Hepatic stellate cell (primary cell): ENCODE measurements at places on chromosomes 16 and 17.

GRCh38 chr16:89562939-89563338 lies 2.5 kb downstream of the RPL13 start:
- DNase-seq = no peak

DNA sequence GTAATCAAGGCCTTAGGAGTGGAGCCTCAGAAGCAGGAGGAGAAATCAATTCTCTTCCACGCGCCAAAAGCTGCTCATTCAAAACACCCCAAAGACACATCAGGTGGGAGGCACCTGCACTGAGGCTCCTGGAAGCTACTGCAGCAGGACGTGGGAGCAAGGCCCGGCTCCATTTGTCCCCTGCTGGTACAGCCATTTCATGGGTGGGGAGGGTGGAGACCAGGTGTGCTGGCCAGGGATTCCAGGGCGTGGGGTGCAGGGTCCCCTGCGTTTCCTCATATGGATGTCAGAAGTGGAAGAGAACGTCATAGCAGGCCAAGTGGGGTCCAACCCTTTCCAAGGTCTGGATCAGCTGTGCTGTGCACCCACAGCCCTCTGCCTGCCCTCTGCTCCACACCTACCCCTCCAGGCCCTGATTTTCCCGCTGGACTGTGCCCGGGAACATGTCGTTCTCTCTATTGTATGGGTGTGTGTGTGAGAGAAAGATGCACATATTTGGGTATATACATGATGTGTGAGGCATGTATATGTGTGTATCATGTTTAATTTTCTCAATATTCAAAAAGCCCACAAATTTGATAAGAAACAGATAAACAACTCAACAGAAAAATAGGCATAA lies 39.2 kb upstream of the CBX4 start:
- DNase-seq = no peak

DNA sequence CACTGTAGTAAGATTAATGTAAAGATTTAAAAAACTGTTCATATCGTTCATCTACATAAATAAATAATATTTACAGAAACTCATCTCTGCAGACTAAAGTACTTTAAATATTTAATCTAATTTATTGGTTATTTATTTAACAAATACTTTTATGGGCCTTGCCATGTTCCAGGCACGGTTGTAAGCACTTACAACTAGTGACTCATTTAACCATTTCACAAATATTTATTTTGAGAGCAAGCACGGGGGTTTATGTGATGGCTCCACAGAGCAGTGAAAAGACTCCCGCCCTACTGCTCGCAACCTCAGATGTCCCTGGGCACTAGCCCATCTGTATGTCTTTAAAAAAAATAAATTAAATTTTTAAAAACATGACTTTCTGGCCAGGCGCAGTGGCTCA lies 575.9 kb downstream of the WWOX start:
- peak; percentile 35 for DNase-seq

GRCh38 chr17:80964859-80965580 lies 26.6 kb upstream of the CHMP6 start:
- DNase-seq = no peak

GRCh38 chr16:1071561-1072225 lies 854 bp upstream of the SSTR5 start:
- DNase-seq = no peak

DNA sequence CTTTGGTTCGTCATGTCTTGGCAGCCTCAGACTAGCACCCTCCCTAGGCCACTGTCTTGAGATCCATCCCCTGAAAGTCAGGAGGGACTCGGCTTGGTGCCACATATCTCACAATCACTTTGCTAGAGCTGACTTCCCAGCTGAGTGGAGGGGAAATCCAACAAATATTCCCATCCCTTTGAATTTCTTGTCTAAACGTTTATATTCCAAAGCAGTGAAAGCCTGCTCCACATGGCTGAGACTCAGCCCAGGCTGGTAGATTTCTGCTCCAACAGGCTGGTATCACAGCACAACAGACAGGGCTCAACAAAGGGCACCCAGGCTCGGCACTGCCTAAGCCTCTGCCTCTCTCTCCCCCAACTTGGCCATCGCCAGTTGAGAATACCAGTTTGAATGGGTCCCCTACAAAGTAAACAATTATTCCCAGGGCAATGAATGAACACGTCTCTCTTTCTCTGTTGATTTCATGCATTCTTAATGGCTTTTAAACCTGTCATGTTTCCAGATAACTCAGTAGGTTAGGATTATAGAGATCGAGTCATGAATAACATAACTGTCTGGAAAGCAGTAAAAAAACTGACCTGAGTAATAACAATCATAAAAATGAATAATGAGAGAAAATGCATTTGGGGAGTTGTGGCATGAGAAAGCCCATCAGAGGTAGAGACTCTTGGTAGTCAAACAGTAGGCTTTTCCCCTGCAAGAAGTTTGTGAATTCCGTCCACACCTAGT lies 1.0 kb downstream of the KRT13 start:
- DNase-seq = no peak

GRCh38 chr16:23286131-23286532 lies 16.0 kb upstream of the SCNN1B start:
- peak; percentile 40 for DNase-seq

- DNase-seq = no peak
These were observed 43.5 kb downstream of the SCPEP1 start for GRCh38 chr17:57021226-57021940.

DNA sequence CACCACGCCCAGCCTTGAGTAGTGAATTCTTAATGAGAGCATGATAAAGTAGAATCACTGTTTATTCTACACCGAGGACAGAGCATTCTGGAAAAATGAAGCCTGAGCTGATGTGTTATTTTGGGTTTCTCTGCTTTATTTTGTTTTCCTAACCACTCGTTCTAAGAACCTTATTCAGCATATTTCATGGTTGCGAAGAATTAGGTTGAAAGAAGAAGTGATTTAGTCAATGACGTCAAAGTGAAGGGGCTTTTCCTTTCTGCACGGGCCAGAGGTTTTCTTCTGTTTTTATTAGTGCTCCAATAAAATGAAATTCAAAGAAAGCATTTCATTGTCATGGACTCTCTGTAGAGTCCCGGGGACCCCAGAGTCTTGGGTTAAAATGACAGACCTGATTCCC lies 178.5 kb downstream of the MAF start:
- no peak for DNase-seq

DNA sequence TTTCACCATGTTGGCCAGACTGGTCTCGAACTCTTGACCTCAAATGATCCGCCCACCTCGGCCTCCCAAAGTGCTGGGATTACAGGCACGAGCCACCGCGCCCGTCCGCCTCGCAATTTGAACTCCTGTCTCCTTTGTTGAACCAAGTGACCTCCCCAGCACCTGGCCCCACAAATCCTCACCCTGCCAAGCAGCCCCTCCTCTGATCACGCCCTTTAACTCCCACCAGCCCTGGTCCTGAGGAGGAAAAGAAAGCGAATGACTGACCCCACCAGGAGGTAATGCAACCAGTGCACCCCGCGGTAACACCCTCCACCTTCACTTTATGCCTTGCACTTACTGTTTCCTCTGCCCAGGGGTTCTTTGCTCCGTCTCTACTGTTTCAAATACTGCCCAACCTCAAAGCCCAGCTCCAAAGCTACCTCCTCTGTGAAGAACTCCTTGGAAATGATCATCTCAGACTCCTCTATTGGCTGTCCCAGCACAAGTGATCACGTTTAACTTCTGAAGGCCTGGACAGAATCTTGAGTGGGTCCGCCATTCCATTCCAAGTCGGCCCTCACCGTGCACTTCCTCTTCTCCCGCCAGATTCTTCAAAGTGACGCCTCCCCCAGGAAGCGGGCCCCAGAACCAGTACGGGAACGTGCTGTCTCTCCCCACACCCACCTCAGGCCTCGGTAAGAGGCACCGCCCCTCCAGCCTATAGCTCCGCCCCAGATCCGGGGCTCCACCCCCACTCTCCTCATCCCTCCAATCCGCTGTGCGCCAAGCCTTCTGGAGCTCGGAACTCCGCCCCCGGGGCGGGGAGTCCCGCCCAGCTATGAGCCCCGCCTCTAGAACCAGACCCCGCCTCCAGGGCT lies 4.4 kb downstream of the CD19 start:
- peak; percentile 71 for DNase-seq

- DNase-seq = no peak
These were observed 1.2 kb downstream of the ACSF3 start for GRCh38 chr16:89094880-89095258.
